Motor neuron (in vitro differentiated cells): ENCODE measurements at places on chromosomes 7 and 10. TPM values are rescaled to one million over a fixed set of nuclear protein-coding genes. Genes with fewer than 3 reads are reported as not detected.

DNA sequence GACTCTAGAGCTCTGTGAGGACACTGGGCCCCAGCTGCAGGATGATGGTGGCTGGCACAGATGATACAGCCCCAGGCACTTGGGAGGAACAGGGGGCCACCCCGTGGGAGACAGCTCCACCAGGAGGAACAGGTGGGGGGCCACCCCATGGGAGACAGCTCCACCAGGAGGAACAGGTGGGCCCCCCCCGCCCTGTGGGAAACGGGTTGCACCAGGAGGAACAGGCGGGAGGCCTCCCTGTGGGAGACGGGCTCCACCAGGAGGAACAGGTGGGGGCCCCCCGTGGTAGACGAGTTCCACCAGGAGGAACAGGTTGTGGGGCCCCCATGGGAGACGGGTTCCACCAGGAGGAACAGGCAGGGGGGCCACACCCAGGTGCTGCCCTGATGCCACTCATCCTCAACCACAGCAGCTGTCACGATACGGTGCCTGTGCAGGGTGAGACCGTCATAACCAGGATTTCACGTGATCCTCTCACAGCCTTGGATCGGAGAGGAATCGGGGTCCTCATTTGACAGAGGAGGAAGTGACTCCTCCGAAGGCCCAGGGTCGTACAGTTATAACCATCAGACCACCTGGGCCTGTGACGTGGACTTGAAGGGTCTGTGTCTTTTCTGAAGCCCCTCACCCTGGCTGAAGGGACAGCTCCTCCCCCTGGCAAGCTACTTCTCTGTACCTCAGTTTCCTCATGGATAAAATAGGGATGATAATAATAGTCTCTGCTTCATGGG, 49.2 kb upstream of the NANOS1 start:
- ATAC-seq = peak; percentile 20

GRCh38 chr7:22110881-22111280, 165.2 kb upstream of the CDCA7L start:
- no peak for ATAC-seq

DNA sequence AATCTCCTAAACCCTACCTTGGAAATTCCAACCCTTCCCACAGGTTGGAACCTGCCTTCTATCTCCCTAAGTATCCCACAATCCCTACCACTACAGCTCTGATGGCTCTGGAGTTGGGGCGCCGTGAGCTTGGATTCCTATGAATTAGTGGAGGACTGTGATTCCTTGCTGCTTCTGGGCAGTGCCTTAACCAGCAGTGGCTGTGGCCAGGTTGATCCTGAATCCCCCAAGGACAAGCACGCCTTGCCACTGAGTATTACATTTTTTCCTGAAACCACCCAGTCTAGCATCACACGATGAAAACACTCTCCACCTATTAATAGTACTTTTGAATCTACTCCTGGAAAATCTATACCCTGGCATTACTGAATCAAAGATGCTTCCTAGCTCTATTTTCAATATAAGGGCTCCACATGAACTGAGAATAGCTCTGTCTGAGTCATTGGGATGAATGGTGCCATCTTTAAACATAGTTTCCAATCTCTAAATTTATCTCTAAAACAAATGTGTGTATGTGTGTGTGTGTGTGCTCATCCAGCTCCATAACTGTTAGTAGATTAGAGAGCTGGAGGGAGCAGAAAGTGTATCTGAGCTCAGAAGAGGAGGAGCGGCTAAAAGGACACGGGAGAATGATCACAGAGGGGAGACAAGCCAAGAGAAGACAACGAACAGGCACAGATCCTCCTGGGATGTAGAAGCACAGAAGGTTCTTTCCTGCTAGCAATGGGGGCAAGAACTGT, 11.9 kb upstream of the INPP5F start:
- no peak for ATAC-seq

GRCh38 chr10:128633864-128634540, 507.8 kb upstream of the MKI67 start:
- no peak for ATAC-seq

GRCh38 chr10:110455446-110455845, 42.3 kb upstream of the DUSP5 start:
- no peak for ATAC-seq

DNA sequence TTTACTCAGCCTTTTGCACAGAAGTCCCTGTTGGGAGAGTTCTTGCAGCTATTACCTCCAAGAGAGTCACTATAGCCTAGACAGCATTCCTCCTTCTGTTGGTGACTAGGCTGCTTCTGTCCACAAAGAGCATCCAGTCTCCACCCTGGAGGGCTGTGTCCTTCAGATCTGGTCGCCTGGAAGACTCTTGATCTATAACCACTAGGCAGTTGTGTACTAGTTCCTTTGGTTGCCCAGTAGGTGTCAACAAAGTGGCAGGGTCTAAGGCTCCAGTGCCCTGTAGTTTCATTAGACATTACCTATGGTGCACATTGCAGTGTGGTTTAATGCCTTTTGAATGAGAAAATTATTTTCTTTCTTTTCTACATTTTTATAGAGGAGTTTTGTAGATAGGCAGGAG, 11.3 kb upstream of the AKR1C2 start:
- no peak for ATAC-seq

- no peak for ATAC-seq
Measured at GRCh38 chr10:28946479-28946878, 269.2 kb downstream of the BAMBI start.

GRCh38 chr7:86445285-86445684, 198.4 kb upstream of the GRM3 start:
- ATAC-seq = no peak

- no peak for ATAC-seq
Measured at GRCh38 chr10:99418910-99419624, 11.4 kb downstream of the GOT1 start.

- ATAC-seq = no peak
Measured at GRCh38 chr10:124149189-124150042, 56.0 kb upstream of the CHST15 start.

- ATAC-seq = no peak
Measured at GRCh38 chr10:100339236-100339635, 7.8 kb upstream of the SCD start.

DNA sequence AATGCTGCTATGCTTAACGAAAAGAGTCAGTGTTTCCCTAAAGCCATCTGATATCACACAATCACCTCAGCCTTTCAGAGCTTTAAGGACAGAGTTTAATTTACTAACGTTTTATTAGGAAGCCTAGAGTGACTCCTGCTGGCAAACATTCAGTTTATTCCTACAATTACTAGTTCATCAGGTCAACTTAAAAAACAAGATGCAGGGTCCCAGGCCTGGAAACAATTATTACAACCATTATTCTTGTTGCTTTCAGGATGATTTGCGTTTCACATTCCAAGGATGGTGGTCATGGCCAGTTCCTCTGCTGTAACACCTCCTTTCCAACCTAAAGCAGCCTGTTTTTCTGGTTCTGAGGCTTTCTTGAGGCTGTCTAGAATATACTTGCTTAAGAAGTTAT, 1.5 kb upstream of the FAM53B start:
- no peak for ATAC-seq

- ATAC-seq = peak; percentile 17
Measured at GRCh38 chr7:31049005-31049765, 2.9 kb upstream of the ADCYAP1R1 start.

DNA sequence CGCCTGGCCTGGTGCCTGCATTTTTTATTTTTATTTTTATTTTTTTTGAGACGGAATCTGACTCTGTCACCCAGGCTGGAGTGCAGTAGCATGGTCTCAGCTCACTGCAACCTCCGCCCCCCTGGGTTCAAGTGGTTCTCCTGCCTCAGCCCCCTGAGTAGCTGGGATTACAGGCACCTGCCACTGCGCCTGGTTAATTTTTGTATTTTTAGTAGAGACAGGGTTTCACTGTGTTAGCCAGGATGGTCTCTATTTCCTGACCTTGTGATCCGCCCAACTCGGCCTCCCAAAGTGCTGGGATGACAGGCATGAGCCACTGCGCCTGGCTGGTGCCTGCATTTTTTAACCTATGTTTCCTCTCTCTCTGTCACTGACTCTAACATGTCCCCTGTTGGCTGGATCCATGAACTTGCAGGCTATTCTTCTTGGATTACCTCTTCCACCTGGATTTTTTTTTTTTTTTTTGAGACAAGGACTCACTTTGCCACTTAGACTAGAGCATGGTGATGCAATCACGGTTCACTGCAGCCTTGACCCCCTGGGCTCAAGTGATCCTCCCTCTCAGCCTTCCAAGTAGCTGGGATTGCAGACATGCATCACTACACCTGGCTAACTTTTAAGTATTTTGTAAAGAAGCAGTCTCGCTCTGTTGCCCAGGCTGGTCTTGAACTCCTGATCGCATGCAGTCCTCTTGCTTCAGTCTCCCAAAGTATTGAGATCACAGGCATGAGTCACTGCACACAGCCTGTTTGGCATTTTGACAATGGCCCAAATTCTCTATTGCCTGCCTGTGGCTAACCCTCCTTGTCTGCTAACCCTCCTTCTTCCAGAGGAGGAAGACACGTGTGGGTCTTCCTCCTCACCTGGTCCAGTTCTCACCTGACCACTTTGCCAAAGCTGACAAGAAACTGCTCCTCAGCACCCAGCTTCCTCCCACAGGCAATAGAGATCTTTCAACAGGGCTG, 23.0 kb upstream of the PRPF18 start:
- ATAC-seq = no peak

DNA sequence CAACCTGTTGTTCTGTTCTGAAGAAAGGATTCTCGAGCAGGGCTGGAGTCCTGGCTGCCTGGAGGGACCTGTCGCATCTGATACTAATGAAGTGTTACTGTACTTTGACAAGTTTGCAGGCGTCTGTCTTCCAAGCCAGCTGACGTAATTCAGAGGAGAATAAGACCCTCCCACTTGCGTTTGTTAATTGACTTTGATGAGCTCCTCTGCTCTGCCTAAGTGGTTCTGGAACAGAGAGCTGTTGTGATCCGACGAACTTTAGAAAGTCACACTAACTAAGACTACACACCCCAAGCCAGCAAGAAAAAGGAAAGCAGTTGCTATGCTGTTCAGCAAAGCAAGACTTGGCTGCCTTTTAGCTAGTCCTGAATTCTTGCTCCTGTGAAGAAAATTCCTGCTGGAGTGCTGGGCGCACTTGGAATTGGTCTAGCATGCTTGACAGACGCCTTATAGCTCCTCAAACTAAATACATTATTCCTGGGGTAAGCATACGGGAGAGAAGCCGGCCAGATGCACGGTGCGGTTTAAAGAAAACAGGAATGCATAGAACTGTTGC, 200.3 kb downstream of the CACNB2 start:
- peak; percentile 63 for ATAC-seq

DNA sequence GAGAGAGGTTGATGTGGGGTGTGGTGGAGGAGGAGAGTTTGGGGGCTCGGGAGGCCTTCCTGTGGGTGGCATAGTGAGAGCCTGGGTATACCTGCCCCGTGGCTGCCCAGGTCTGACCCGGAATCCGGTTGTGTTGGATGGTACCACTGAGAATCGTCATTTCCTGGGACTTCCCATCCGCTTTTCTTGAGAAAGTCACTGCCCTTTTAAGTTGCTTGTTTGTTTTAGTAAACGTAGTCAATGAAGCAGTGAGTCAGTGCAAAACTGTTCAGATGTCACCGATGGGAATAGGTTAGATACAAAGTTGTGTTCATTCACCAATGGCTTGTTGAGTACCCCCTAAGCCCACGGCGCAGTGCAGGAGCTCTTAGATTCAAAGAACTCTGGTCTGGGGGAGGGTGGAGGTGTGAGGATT, 285.8 kb downstream of the CAMK1D start:
- no peak for ATAC-seq

- ATAC-seq = peak; percentile 92
Measured at GRCh38 chr7:18590744-18591340, 95.3 kb downstream of the HDAC9 start.

GRCh38 chr7:945556-946255, 8.8 kb downstream of the ADAP1 start:
- no peak for ATAC-seq

DNA sequence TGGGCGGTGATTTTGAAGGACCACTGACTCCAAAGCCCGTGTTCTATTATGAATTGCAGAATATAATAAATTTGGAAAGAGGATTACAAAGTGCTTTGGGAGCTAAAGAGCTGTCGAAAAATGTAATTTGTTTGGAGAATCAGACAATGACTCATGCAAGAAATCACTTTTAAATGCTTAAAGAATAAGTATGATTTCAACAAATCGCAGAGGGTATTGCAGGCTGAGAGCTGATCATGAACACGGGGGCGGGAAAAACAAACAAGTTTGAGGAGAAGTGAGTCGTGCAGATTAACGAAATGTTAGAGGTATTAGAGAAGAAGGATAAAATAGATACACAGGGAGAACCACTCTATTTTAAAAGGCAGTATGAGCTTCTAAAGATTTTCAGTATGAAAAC, 4.9 kb upstream of the HACD1 start:
- ATAC-seq = no peak

- no peak for ATAC-seq
Measured at GRCh38 chr7:115637128-115637527, 393.4 kb downstream of the TFEC start.

DNA sequence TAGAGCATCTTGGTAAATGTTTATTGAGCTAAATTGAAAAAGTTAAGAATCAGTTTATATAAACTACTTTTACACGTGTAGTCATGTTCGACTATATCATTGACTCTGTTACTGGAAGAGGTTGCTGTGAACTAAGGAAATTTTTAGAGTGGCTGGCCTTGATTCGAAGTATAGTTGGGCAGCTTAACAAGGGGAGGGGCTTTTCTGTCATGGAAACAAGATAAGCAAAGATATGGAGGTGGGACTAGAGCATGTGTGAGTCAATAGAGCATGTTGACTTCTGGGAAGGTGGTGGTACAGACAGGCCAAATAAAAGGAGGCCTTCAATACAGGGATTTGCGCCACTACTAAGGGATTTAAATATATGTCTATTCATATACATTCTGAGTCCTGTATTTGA, 7.6 kb downstream of the ATP5F1C start:
- no peak for ATAC-seq

GRCh38 chr10:119413093-119413453, 129.4 kb downstream of the RGS10 start:
- ATAC-seq = peak; percentile 3

DNA sequence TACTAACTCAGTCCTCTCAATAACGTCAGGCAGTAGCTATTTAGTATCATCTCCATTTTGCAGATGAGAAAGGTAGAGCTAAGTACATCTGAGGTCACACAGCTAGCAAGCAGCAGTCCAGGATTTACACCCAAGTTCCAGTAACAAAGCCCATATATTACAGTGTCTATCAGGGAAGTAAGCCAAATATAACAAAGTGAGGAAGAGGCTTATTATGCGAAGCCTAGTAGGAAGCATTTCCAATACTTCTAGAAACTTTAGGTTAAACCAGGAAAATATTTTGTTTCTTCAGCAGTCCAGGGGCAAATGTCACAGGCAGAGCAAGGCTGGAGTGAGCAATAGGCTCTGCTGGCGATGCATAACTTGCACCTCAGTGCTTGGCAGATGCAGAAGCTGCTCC, 53.9 kb downstream of the NOC3L start:
- no peak for ATAC-seq

The VAX1 gene
- not detected in 2 replicates for total RNA-seq

The SLC18A3 gene
- 12.1 and 12.4 TPM in 2 replicates for total RNA-seq

The TUBB8 gene
- total RNA-seq = 2.8 and 3.0 TPM in 2 replicates

The ZDHHC4 gene
- 50.6 and 57.8 TPM in 2 replicates for total RNA-seq

The SPDYE8 gene
- total RNA-seq = 0.27 and 0.63 TPM in 2 replicates

The TMEM270 gene
- total RNA-seq = 0.73 TPM in 1 of 2 replicates, not detected in the other

The GIMAP4 gene
- total RNA-seq = not detected in 2 replicates

The APBB1IP gene
- 0.13 and 0.23 TPM in 2 replicates for total RNA-seq

The LIPN gene
- total RNA-seq = not detected in 2 replicates

The ACTR3C gene
- 0.46 TPM in 1 of 2 replicates, not detected in the other for total RNA-seq

The CPEB3 gene
- 3.3 and 3.7 TPM in 2 replicates for total RNA-seq

The HOXA9 gene
- total RNA-seq = 1.3 and 2.1 TPM in 2 replicates

The EEPD1 gene
- total RNA-seq = 3.3 and 4.5 TPM in 2 replicates
